Endothelial cell (in vitro differentiated cells): ENCODE measurements at places on chromosomes 16 and 17.

GRCh38 chr17:56593646-56594319, at the start of gene NOG:
Gene NOG (plus strand): TSS chr17:56593699. CDS start chr17:56594224, 525 bp downstream.
- H3K27me3 ChIP-seq: peaks cover 17% of the 10 kb centered on the region
- no peak within 1 kb of the TSS for H3K27ac ChIP-seq
- peak; percentile 64 for DNase-seq
- H3K4me1 ChIP-seq: peaks cover 13% of the 10 kb centered on the region
- H3K4me3 ChIP-seq: peak within 1 kb of the TSS; percentile 73

DNA sequence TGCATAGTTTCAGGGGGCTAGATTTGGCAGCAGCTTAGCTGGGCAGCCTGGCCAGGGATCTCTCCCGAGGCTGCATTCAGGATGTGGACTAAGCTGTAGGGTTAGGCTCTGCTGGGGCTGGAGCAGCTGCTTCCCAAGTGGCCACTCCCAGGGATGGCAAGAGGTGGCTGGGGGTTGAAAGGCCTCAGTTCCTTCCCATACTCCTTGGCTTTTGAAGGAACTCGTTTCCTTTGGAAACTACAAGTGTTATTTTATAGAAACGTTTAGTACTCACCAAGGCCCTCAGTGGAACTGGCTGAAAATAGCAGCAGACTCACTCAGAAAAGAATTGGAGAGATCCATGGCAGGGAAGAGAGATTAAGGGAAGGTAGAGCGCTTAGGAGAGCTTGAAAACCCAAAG, 76.4 kb downstream of the WWP2 start:
- peaks cover 8% of the 10 kb centered on the region for H3K4me1 ChIP-seq
- no peak overlapping the region for H3K27ac ChIP-seq
- no peak overlapping the region for H3K4me3 ChIP-seq

- H3K36me3 ChIP-seq: peaks cover 3% of the 10 kb centered on the region
- H3K4me1 ChIP-seq: peaks cover 11% of the 10 kb centered on the region
- peak overlapping the region; percentile 18 for H3K4me3 ChIP-seq
- no peak overlapping the region for H3K27ac ChIP-seq
These were observed 1.2 kb upstream of the TLCD3B start for GRCh38 chr16:30032083-30032819.

DNA sequence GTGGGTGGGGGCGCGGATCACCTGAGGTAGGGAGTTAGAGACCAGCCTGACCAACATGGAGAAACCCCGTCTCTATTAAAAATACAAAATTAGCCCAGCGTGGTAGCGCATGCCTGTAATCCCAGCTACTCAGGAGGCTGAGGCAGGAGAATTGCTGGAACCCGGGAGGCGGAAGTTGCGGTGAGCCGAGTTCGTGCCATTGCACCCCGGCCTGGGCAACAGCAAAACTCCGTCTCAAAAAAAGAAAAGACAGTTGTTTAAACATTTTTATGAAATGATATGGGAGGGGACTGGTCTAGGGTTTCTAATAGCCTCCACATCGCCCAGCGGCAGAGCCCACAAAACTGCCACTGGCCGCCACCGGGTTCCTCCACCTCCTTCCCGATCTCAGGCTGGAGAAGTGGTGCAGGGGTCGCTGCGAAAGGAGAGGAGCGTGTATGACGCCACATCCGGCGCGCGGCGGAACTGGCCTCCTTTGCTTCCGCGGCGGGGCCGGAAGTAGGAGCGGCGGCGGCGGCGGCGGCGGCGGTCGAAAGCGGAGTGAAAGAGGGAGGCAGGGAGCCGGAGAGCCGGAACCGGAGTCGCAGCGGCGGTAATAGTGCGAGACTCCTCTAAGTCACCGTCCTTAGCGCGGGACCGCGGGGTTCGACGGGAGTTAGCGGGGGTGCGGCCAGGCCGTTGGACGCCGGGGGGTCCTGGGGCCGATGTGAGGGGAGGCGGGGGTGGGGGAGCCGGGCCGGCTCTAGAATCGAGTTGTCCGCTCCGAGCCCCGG, at the start of gene PPP4C:
Gene PPP4C (plus strand): TSS at position 492 of the 773 bp plus-strand sequence. CDS start 384 bp downstream, outside the sequence.
- peaks cover 33% of the 10 kb centered on the region for H3K36me3 ChIP-seq
- H3K27ac ChIP-seq: peak within 1 kb of the TSS; percentile 94
- peak; percentile 94 for DNase-seq

DNA sequence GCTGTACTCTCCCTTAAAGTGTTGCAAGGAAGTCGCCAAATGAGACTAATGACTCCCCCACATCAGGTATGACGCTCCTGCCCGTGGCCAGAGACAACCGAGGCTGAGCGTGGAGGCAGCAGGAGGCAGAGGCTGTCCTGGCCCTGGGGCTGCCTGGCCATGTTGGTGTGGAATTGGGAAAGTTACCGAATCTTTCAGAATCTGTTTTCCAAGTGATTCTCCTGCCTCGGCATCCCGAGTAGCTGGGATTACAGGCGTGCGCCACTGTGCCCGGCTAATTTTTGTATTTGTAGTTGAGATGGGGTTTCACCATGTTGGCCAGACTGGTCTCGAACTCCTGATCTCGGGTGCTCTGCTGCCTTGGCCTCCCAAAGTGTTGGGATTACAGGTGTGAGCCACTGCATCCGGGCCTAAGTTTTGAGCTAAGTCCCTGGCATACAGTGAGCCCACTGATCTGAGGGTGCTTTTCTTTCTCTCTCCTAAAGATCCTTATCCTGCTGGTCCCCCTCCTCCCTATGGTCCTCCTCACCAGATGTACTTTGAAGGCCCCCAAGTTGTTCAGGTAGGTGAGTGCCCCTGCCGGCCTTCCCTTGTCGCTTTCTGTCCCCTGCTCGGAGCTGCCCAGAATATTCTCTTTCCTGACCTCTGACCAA, 700 bp downstream of the LITAFD start:
- peaks cover 8% of the 10 kb centered on the region for H3K27me3 ChIP-seq
- H3K4me3 ChIP-seq: no peak overlapping the region
- peaks cover 8% of the 10 kb centered on the region for H3K4me1 ChIP-seq
- H3K27ac ChIP-seq: no peak overlapping the region
- H3K36me3 ChIP-seq: peaks cover 7% of the 10 kb centered on the region

DNA sequence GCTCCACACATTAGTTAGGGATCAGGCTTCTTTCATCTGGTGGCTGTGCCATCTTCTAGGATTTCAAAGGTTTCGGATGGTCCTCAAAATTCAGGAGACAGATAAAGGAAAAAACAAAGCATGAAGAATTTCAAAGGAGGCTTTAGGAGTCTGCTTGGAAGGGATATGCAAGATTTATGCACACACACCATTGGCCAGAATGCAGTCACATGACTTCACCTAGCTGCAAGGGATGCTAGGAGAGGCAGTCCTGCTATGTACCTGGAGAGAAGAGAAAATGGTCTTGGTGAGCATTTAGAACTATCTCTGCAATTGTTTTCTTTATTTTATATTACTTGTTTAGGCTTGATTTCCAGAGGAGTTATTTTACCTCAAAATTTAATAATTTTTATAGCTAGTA, 174.6 kb downstream of the PCTP start:
- no peaks in the 10 kb centered on the region for H3K36me3 ChIP-seq
- H3K27ac ChIP-seq: no peak overlapping the region
- H3K4me1 ChIP-seq: peaks cover 4% of the 10 kb centered on the region
- DNase-seq: no peak

DNA sequence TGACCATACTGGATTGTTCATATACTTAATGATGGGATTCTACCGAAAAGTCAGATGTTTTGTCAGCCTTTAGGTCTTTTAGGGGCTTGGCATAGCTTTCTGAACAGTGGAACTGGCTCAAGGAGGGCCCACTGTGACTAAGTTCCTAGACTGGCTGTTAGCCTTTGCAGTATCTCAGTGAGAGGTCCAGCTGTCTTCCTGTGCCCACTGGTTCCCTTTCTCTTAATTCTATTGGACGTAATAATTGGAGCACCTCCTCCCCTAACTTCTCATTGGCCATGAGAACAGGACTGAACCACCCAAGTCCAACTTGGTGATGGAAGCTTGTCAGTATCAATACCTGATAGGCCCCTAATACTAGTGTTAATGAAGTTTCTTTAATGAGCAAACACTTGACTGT, 13.5 kb downstream of the KPNA2 start:
- H3K36me3 ChIP-seq: peaks cover 19% of the 10 kb centered on the region
- no peak overlapping the region for H3K4me3 ChIP-seq
- H3K27ac ChIP-seq: no peak overlapping the region
- DNase-seq: no peak
- peaks cover 8% of the 10 kb centered on the region for H3K4me1 ChIP-seq
- H3K27me3 ChIP-seq: peaks cover 2% of the 10 kb centered on the region

DNA sequence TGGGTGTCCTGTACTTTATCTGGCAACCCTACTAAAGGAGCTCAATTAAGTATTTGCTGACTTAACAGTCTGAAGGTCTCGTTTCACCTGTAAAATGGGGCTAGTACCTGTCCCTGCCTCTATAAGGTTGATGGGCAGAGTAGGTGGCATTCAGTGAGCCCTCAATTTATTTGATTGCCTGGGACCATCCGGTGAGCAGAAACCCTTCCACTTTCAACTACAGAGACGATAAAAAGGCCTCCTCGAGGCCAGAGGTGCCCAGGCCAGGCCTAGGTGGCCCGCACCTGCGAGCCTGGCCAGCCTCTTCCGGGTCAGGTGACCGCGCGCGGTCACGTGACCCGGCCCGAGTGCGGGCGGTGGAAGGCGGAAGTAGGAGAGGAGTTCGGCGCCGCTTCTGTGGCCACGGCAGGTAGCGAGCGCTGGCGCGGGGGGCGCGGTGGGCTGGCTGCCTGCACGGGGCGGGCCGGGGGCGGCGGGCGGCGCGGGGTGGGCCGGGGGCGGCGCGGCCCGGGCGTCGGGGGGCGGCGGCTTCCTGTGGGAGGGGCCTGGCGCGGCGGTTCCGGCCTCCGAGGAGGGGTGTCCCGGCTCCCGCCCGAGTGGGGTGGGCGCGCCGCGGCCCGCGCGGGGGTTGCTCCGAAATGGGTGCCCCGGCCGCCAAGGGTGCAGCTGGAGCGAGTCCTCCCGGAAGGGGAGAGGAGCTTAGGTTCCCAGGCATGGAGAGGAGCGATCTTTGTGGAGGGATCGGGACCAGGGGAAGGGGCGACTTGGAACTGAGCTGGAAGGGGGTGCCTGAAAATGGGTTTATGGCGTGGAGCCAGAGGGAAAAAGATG, at the start of gene WWP2:
Gene WWP2 (plus strand): TSS at position 350 of the 831 bp plus-strand sequence. CDS start 24,679 bp downstream, outside the sequence.
- peak within 1 kb of the TSS; percentile 95 for H3K4me3 ChIP-seq
- H3K27ac ChIP-seq: peak within 1 kb of the TSS; percentile 96
- DNase-seq: peak; percentile 74

GRCh38 chr17:72525225-72526015, 404.6 kb downstream of the SOX9 start:
- peaks cover 4% of the 10 kb centered on the region for H3K27me3 ChIP-seq
- H3K27ac ChIP-seq: no peak overlapping the region
- DNase-seq: no peak
- no peak overlapping the region for H3K4me3 ChIP-seq

GRCh38 chr17:70353408-70354092, 184.2 kb downstream of the KCNJ2 start:
- no peaks in the 10 kb centered on the region for H3K4me1 ChIP-seq
- H3K27ac ChIP-seq: no peak overlapping the region
- no peaks in the 10 kb centered on the region for H3K36me3 ChIP-seq

GRCh38 chr17:39740357-39741111, 2.8 kb downstream of the GRB7 start:
- no peak for DNase-seq
- peaks cover 20% of the 10 kb centered on the region for H3K27me3 ChIP-seq
- no peak overlapping the region for H3K27ac ChIP-seq
- H3K36me3 ChIP-seq: no peaks in the 10 kb centered on the region

DNA sequence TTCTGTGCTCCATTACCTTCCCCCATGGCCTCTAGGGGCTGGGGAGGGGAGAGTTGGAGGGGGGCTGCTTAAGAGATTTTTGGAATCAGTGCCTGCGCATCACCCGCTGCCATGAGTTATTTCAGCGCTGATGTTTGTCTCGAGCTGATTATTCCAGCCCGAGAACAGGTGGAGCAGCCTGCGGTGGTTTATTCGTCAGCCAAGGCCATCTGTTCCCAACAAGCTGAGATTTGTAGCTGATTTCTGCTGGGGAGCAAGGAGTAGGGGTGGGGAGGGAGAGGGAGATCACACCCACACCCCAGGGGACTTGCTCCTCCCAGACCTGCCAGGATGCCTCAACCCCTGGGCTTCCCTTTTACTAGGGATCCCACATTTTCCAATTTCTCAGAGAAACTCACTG, 23.1 kb downstream of the PIPOX start:
- peaks cover 15% of the 10 kb centered on the region for H3K4me1 ChIP-seq
- peaks cover 3% of the 10 kb centered on the region for H3K27me3 ChIP-seq
- no peak for DNase-seq
- no peak overlapping the region for H3K27ac ChIP-seq
- H3K4me3 ChIP-seq: no peak overlapping the region

GRCh38 chr17:64723781-64724180, 61.7 kb upstream of the SMURF2 start:
- peaks cover 3% of the 10 kb centered on the region for H3K36me3 ChIP-seq
- no peak overlapping the region for H3K27ac ChIP-seq
- H3K4me1 ChIP-seq: peaks cover 15% of the 10 kb centered on the region
- no peak overlapping the region for H3K4me3 ChIP-seq
- no peak for DNase-seq
- H3K27me3 ChIP-seq: peaks cover 3% of the 10 kb centered on the region

DNA sequence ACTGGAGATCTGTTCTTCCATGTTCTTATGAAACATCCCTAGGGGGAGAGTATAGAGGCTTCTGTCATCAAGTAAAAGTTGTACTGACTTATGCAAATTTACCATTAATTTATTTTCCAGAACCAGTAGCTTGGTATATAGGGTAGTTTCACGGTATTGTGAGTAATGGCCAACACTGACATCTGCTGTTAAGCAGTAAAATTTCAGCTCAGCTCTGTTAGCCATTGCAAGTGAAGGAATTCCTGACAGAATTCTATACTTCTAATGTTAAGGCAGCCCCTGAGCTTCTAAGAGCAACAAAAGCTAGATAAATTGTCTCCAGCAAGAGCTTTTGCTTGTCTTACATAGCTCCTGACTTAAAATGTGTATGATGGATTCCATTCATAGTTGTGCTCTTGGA, 613.5 kb upstream of the C16orf82 start:
- no peaks in the 10 kb centered on the region for H3K27me3 ChIP-seq
- no peak overlapping the region for H3K4me3 ChIP-seq
- H3K36me3 ChIP-seq: no peaks in the 10 kb centered on the region
- no peaks in the 10 kb centered on the region for H3K4me1 ChIP-seq
- H3K27ac ChIP-seq: no peak overlapping the region

DNA sequence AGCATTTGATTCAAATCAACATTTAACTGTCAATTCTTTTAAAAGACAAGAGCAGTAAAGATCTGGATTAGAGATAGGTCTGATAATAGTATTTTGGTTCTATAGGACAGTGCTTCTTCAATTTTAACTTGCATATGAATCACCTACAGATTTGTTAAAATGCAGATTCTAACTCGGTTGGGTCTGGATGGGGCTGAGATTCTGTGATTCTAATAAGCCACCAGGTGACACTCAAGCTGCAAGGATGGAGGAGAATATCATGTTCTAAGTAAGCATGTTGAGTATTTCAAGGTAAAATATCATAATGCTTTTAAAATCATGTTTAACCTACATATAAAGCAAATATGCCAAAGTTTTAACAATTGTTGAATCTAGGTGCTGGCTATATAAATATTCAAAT, 15.8 kb downstream of the TSPOAP1 start:
- H3K27ac ChIP-seq: no peak overlapping the region
- H3K36me3 ChIP-seq: no peaks in the 10 kb centered on the region
- H3K4me3 ChIP-seq: no peak overlapping the region
- no peak for DNase-seq

- peaks cover 13% of the 10 kb centered on the region for H3K4me1 ChIP-seq
- DNase-seq: peak; percentile 74
- H3K4me3 ChIP-seq: no peak overlapping the region
- no peaks in the 10 kb centered on the region for H3K27me3 ChIP-seq
These were observed 10.0 kb downstream of the PITPNC1 start for GRCh38 chr17:67386965-67387551.

- no peak for DNase-seq
- H3K4me3 ChIP-seq: no peak overlapping the region
- no peaks in the 10 kb centered on the region for H3K4me1 ChIP-seq
These were observed 49.3 kb downstream of the AKAP10 start for GRCh38 chr17:19928299-19928698.
